ENCODE measurements at places on chromosomes 2 and 18.
A peak's percentile ranks its signal among the peaks of the same experiment; 100 is the strongest.

GRCh38 chr18:74331404-74331803, 15.8 kb downstream of the C18orf63 start:
- no peak for DNase-seq

DNA sequence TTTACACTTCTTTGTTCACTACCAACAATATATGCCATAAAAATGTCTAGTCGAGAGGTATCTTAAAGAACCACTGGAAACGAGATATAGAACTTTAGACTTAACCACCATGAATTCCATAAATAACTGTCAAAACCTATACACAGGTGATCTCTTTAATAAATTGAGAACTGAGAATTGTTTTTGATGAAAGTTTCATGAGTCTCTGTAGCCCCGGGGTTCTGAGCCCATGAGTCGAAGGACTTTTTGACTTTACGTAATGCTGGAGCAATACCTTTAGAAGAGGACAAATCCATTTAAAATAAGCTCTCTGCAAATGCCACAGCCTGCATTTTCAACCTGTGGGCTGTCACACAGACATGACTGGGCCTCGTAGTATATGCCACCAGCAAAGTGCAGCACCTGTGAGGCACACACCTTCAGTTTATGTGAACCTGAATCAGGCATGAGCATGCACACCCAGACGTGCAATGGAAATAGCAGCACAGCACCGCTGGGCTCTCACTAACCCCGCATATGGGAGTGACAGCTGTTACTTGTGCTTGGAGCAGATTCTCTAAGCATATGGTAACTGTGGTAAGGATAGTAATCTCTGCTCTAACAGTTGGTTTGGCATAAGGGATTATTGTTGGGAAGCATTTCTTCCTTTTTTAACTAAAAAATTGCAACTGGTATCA, 383.2 kb downstream of the SOCS6 start:
- DNase-seq, result no peak

DNA sequence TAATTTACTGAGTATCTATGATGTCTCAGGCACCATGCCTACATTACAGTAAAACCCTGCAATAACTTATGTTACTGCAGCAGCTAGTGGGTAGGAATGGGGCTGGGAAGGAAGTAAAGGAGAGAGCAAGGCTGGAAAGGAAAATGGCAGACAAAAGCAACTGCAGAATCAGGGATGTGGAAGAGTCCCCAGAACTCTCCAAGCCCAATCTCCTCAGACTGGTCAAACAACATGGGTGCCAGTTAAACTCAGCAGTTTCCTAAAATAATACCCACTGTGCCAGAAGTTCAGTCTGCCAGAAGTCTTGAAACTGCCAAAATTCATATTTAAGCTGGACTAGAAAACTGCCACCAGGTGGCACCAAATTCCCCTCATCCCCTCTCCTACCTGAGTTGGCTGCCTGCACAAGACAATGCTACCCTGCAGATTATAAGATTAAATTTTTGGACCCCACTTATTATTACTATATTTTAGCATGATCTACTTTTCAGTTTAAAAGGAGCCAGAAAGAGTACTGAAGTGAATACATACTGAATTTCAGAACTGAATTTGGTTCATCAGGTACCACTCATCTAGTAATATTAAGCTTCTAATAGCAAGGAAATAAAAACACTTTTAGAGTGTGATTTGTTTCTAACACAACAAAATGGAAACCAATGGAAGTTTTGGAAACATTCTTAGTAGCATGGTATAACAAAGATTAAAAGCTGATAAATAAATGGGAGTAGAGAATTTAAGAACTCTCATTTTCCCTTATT, 86.8 kb upstream of the DNER start:
- DNase-seq, result peak; percentile 46

GRCh38 chr2:136031711-136032110, 46.3 kb upstream of the DARS1 start:
- DNase-seq, result no peak

GRCh38 chr2:144376926-144377325, 143.0 kb downstream of the ZEB2 start:
- no peak for DNase-seq

- DNase-seq, result no peak
Observed at GRCh38 chr2:60886991-60887390, 5.6 kb downstream of the REL start.

- no peak for DNase-seq
Observed at GRCh38 chr2:88810488-88810887, 119.0 kb downstream of the RPIA start.

- DNase-seq, result no peak
Observed at GRCh38 chr18:36212301-36213171, 25.2 kb downstream of the MOCOS start.

DNA sequence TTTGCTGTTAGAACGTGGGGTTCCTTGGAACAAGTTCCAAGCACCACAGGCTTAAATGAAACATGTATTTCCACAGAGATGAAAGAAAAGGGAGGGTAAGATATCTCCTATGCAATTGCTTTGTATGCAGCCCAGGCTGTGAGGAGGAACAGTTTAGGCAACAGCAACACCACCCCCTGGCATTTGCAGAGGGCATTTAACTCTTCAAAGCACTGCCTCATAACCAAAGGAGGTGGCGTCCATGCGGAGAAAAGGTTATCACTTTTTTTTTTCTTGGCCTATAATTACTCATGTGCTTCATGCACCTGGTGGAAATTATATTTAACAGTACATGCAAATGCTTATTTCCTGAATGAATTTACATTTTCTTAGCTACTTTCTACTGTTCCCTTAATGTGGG, 286.0 kb downstream of the LPIN1 start:
- no peak for DNase-seq

- no peak for DNase-seq
Observed at GRCh38 chr2:157056200-157056676, 201.3 kb upstream of the GALNT5 start.

DNA sequence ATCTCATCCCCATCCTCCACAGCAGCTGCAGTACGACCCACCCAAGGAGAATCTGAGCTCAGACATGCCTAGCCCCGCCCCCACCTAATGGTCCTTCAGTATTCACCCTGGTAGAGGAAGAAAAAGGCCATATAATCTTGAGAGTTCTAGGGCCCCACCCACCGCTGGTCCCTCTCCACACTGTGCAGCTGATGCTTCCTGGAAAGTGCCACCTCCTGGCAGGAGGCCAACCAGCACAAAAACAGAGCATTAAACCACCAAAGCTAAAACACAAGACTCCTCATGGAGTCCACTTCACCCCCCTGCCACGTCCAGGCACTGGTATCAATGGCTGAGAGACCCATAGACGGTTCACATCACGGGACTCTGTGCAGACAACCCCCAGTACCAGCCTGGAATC, 40.7 kb downstream of the MC4R start:
- no peak for DNase-seq

GRCh38 chr2:73174941-73175662, 27.3 kb upstream of the NOTO start:
- no peak for DNase-seq

DNA sequence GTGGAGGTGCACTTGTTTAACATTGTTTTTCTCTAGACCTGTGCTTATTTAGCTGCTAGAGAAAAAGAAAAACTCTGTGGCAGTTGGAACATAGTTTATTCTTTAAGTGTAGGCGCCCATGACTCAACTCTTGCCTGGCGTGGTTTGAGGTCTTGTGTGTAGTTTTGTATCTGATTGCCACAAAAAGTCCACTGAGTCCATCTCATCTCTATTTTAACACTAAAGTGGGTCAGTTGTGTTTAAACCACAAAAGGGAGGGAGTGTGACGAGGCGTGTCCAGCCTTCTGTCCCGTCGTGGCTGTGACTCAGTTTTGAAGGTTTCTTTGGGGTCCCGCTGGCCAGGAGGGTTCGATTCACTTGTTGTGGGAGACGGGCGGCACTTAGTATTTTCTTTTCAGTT, 15.3 kb upstream of the UGT1A9 start:
- no peak for DNase-seq

DNA sequence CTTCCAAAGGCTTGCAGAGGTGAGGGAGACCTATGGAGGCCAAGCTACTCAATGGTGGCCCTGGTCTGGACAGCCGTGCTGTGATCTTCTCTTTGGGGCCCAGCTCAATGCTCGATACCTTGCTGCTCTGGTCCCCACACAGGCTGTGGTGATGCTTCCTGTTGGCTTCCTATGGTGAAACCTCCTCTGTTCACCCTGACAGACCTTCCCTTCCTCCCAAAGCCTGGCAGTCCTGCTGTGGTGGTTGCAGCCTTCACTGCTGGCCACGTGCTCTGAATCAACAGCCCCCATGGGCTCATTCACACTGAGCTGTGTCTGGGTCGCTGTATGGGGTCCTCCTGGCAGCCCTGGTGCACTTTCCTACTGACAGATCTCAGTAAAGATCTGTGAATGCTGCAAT, 31.0 kb upstream of the GALR1 start:
- DNase-seq, result no peak

DNA sequence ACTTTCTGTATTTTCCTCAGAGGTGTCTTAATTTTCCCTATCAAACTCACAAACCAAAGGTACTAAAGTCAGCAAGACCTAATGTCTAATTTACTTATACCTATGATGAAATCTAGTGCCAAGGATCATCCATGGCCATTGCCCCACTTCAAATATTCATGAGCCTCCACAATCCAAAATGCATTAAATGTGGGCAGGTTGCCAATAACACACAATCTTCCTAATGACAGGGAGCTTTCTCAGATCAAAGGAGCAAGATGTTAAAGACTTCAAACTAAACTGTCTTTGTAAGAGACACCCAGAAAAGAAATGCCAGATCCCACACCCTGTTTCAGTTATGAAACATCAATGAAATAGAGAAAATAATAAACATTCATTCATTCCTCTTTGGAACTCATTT, 143.2 kb downstream of the TMEFF2 start:
- DNase-seq, result no peak
